ENCODE measurements at places on chromosomes 11 and 22.

DNA sequence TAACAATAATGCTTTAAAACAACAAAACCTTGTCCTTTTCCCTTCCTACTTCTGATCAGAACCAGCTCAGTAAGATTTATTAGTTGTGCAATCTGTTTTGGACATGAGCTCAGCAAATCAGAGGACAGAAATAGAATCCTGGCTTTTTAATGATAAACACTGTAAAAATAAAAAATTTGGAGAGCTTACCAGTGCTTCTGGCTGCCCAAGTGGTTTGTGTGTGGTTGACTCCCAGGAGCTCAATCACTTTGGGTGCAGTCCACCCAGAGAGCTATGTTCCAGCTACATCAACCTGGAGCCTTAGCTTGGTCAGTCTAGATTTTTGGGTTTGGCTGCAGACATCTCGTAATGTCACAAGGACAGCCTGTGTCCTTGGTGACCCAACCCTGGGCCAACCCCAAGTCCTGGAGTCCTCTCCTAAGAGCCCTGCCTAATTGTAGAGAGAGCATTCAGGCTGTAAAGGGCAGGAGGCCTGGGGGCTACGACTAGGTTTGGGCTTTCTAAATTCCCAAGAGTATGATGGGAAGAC is 28.5 kb downstream of the CD44 start:
- no peak for DNase-seq

GRCh38 chr22:47615051-47615450 is 852.6 kb downstream of the TBC1D22A start:
- DNase-seq = no peak

DNA sequence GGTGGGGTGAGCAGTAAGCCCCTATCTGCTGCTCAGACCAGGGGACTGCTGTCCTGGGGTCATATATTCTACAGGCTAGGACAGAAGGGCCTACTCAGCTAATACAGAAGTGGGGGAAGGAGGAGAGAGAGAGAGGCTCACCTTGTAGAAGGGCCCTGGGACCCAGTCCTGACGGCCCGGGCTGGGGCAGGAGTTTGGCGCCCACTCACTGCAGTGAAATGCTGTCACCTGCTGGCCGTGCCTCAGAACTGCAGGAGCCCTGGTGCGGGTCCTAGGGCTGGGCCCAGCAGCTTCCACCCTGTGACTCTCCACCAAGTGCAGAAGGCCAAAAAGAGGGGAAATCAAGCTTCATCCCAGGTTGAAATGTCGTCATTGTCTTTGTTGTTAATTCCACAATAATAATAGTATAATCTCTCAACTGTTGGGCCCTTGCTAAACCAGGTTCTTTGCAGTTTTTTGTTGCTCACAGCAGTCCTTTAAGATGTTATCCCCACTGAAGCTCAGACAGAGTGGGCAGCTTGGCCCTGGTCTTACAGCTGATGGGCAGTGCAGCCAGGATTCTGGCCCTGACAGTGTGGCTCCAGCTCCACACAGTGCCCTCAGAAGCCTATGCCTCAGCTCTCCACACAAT is 29.6 kb downstream of the TRIM29 start:
- peak; percentile 48 for DNase-seq

GRCh38 chr22:44931077-44931540 is 78.7 kb downstream of the PHF21B start:
- DNase-seq = no peak

GRCh38 chr22:46659791-46660186 is 39.6 kb downstream of the GRAMD4 start:
- DNase-seq = no peak

GRCh38 chr11:117855186-117855845 is 21.1 kb downstream of the FXYD6 start:
- no peak for DNase-seq

DNA sequence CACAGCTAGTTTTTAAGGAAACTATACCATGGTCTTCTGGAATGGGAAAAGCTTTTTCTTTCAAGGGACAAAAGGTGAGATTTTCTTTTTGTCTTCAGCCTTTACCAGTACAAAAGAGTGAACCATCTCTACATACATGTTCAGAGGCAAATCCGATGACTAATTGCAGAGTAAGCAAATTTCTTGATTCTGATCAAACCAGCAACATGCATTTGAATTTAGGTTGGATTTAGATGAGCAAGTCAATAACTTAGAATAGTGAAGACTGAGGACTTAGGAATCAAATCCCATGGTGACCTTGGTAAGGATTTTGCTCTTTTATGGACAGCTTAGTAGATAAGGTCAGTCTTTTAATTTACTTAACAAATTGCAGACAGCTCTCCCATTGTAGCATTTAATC is 65.9 kb upstream of the BLID start:
- no peak for DNase-seq

DNA sequence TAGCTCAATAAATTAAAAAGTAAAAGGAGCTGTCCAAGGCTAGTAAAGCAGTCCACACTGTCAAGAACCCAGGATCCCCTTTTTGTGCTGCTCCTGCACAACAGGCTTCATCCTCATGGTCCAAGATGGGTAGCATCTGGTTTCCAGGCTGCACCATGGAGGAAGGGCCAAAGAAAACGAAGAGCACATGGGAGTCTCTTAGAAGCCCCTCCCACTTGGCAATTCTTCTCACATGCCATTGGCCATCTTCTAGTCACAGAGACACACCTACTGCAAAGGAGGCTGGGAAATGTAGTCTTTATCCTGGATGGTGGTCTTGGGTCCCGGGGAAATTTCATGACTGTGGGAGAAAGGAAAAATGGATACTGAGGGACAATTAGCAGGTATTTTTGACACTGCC is 37.8 kb downstream of the PRR5L start:
- no peak for DNase-seq

DNA sequence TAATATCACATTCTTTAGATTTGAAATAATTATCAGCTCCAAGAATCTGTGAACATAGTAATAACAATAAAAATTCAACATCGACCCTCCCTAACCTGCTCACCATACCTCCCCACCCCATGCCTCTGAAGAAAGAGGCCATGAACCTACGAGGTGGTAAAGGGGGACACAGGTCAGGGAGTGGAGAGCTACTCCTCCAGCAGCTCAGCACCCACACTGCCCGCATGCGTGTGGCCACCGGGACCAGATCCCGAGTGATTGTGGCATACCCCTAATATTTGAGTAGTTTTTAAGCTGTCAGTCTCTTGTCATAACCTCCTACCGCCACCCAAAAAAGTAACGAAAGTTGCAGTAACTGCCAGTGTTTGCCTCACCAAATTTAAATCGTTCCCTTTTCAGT is 16.8 kb upstream of the ADSL start:
- DNase-seq = no peak

DNA sequence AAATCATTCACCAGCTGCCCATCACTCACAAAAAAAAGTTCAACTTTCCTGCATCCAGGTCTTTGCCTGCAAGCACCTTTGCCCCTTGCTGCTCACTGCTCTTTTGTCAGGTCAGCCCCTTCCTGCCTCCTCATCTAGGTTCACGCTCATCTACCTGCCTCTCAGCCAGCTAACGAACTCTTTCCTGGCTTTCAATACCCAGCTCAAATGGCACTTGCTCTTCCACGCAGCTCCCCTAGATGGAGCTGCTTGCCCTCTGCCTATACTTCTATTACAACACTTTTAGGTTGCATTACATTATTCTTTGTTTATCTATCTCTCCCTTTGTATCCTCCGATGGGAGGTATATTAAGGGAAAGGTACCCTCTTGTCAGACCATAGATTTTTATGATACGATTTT is 78.9 kb upstream of the TBCEL start:
- no peak for DNase-seq

DNA sequence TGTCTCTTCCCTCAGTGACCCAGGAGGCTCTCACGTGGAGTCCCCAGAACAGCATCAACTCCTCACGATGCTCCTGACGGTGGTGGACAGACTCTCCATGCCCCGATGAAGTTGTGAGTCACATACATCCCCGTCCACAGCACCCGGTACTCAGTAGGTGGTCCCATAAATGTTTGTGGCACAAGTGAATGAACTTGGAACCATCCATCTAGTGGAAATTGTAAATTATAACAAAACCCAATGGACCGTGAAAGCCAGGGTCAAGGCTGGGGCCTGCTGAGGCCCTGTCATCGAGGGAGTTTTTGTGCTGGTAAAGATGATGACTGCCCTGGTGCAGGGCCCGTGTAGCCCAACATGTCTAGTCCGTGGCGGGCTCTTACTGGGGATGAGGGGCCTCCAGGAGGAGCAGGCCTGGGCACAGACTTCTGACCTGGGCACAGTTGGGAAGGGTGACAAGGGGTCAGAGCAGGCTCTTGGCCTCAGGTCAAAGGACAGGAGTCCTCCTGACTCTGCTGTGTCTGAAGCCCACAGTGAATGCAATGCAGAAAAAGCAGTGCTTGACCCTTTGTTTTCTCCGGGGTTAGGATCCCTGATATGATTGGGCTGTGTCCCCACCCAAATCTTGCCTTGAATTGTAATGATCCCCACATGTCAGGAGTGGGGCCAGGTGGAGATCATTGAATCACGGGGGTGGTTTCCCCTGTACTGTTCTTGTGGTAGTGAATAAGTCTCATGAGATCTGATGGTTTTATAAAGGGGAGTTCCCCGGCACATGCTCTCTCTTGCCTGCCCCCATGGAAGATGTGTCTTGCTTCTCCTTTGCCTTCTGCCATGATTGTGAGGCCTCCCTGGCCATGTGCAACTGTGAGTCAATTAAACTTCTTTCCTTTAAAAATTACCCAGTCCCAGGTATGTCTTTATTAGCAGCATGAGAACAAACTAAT is 20.0 kb upstream of the SMIM38 start:
- no peak for DNase-seq
